ENCODE measurements at places on chromosomes 2 and 18.

- DNase-seq = no peak
Measured at GRCh38 chr2:207808119-207808518, 38.4 kb upstream of the FZD5 start.

DNA sequence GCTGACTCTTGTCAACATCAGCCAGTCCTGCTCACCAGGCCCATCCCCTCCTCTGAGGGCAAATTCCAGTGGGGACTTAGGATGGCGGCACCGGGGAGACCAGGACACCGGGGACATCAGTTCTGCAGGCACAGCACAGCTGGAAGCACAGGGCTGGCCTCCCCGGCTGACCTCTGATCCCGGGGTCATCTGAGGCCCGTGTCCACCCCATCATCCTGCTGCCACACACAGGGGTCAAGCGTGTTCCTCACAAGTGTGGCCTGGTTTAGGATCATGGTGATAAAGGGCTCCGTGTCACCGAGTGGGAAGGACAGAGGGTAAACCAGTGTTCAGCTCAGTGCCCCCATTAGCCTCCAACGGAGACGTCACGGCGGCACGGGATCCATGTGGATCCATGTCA lies 58.1 kb upstream of the CTDP1 start:
- no peak for DNase-seq

DNA sequence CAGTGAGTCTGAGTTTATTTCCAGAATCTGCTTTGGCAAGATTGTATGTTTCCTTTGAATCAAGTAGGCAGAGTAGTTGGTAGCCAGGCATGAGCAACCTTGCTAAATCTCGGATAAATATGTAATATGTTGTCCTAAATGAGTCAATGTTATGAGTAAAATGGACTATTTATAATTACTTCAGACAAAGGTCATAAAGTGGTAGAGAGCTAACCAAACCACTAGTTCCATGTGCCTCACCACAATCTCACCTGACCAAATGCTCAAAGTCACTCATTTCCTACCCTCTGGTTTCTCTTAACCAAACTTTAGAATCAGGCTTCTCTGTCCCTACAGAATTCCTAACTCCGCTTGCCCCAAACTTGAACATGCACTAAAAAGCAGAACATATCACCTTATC lies 261.2 kb upstream of the FSIP2 start:
- no peak for DNase-seq

- no peak for DNase-seq
Measured at GRCh38 chr2:8461341-8461740, 220.5 kb upstream of the ID2 start.

DNA sequence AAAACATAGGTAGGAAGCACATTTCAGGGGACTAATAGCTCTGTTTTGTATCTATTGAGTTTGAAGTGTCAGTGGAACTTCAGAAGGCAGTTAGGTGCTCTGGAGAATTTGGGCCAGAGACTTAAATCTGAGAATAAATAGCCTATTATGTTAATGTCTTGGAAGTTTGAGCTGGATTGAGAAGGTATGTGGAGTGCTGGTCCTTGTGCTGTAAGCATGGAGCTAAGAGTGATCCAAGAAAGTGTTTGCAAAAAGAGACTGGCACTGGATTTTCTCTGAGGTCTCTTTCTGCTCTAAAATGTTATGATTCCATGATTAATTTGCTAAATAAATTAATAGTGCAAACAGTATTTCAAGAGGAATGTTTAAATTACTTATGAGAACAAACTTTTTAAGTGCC lies 63.3 kb downstream of the ICOS start:
- DNase-seq = no peak

DNA sequence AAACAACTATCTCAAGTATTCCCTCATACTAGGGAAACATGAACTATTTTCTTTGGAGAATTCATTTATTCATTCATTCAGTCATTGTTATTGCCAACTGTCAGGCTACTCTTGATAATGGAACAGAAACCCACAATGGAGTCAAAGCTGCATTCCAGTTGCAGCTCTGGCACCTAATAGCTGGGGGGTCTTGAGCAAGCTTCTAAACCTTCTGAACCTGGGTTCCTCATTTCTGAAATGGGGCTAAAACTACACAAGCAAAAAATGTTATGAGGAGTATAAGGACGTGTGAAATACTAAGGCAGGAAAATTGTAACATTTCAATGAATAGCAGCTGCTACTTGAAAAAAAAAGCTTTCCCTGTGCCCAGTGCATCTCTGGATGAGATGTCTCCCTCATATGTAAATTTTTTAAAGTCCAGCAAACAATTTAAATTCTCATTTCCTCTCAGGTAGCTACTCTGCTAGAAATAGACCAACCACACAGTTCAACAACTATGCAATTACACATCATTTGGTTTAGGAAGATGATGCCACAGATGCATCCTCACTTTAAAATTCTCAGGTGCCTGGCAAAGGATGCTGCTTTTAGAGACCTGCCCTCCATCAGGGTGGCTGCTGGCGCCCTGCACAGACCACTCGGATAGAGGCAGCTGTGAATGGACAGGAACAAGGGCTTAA lies 38.5 kb downstream of the SPRED2 start:
- no peak for DNase-seq

DNA sequence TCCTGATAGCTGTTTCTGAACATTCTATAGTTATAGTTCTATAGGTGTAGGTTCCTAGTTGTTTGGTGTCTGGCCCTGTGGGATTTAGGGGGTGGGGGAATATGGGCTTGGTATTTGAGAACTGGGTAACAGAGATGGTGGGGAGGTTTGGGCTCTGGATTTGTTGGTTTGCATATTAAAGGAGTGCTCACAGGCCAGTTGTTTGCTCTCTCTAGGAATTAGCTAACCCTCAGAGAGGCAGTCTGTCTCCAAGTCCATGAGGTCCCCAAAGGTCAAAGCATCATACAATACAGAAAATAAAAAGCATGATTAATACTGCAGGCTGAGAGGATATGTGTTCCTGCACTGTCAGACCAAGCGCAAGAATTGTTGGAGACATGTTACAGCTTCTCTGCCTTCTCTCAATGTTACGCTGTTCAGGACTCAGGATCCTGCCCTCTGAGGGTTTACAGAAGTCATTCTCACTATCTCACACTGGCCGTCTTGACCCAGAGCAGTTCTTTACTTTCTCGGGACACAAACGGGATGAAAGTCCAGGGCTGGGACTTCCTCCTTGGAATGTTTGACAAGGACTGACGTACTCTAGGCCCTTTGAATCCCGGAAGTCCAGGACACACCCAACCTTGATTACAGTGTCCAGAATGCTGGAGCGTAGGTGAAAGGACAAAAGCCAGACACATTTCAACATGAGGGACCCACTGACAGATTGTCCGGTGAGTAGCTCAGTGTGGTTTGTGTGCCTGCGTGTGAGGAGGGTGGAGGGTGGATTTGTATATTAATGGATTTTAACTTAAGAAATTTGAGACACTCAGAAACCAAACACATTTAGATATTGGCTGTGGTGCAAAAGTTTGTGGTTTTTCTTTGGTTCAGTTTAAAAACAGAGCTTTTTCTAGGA lies at the start of gene NOSTRIN:
NOSTRIN (plus strand) TSS at position 677 of the 898 bp plus-strand sequence; CDS start at position 687, 10 bp downstream.
- no peak for DNase-seq

DNA sequence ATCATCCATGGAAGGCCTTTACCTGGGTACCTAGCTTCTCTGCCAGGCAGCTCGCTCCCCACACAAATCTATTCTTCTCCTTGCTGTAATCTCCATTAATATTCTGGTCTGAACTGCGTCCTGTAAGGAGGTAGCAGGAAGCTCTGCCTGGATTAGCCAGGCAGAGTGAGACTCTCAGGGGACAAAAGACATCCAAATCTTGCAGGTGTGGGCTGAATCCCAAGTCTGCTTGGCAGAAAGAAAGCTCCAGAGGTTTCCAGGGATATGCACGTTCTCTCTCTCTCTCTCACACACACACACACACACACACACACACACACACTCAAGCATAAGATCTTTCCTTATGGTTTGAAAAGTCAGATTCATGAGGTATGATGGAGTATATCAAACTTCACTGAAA lies 66.5 kb downstream of the THNSL2 start:
- no peak for DNase-seq

- DNase-seq = no peak
Measured at GRCh38 chr18:50218432-50219197, 23.7 kb upstream of the MYO5B start.

Data from cortex of kidney (tissue), 1 donor.